ENCODE measurements at places on chromosomes 4 and X. TPM values are rescaled to one million over a fixed set of nuclear protein-coding genes. Genes with fewer than 3 reads are reported as not detected.

- H3K4me1 ChIP-seq: no peaks in the 10 kb centered on the region
- no peak overlapping the region for H3K4me3 ChIP-seq
- no peaks in the 10 kb centered on the region for H3K36me3 ChIP-seq
- H3K27me3 ChIP-seq: no peaks in the 10 kb centered on the region
Measured at GRCh38 chr4:27040356-27040755, 179.7 kb downstream of the STIM2 start.

DNA sequence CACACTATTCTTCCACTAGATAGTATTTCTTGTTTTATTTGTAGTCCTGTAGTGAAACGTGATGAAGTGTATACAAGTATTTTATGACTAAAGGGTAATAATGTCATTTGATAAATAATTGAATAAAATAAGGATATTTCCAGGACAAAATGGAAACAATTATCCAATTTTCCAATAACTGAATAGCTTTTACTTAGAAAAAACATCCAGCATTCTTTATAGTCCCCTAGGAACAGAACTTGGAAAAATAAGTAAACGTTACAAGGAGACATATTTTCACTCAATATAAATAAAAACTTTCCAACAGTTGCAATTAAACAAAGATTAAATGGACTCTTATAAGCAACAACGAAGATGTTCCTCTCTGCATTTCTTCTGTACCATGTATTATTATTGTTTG lies 566.0 kb downstream of the TMA16 start:
- no peak overlapping the region for H3K4me3 ChIP-seq

DNA sequence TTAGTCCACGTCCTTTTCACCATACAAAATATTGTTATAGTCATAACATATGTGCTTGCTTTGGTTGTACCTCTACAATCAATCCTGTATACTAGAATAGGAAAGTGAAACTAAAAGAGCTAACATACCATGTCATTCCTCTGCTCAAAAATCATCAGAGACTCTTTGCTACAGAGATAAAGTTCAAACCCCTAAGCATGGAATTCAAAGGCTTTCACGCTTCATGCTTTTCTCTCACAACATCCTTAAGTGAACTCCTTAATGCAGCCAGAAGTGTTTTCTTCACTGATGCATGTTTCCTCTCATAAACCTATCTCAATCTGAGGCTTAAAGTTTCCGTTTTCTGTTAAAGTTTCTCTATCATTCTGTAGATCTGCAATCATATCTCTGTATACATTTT lies 744.6 kb upstream of the IGFBP7 start:
- no peaks in the 10 kb centered on the region for H3K27me3 ChIP-seq
- no peak overlapping the region for H3K4me3 ChIP-seq
- H3K36me3 ChIP-seq: no peaks in the 10 kb centered on the region
- no peak for DNase-seq
- H3K4me1 ChIP-seq: no peaks in the 10 kb centered on the region

The CT83 gene
- total RNA-seq: not detected

DNA sequence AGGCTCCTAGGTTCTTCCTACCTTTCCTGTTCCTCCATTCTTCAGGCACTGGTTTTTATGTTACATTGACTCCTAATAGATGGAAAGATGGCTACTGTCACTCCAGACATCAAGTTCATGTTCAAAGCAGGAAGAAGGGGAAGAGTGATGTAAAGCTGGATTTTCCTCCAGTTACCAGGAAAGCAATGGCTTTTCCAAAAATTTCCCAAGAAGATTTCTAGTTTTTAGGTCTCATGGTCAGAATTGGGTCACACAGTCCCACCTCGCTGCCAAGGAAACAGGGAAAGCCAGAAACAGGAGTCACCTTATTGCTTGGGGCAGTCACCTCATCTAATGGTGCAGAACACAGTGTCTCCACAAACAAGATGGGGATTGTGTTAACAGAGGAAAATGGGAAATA lies 21.5 kb downstream of the RXFP1 start:
- H3K4me1 ChIP-seq: no peaks in the 10 kb centered on the region
- H3K27me3 ChIP-seq: no peaks in the 10 kb centered on the region
- H3K4me3 ChIP-seq: no peak overlapping the region
- H3K27ac ChIP-seq: no peak overlapping the region
- DNase-seq: no peak

The HSFX1 gene
- total RNA-seq: 0.35 TPM

- no peaks in the 10 kb centered on the region for H3K36me3 ChIP-seq
- no peaks in the 10 kb centered on the region for H3K4me1 ChIP-seq
- H3K4me3 ChIP-seq: no peak overlapping the region
Measured at GRCh38 chr4:1575418-1576303, 108.5 kb downstream of the FAM53A start.

- H3K36me3 ChIP-seq: no peaks in the 10 kb centered on the region
- no peak for DNase-seq
- no peaks in the 10 kb centered on the region for H3K4me1 ChIP-seq
- H3K27ac ChIP-seq: no peak overlapping the region
Measured at GRCh38 chr4:61407642-61408618, 207.8 kb downstream of the ADGRL3 start.

DNA sequence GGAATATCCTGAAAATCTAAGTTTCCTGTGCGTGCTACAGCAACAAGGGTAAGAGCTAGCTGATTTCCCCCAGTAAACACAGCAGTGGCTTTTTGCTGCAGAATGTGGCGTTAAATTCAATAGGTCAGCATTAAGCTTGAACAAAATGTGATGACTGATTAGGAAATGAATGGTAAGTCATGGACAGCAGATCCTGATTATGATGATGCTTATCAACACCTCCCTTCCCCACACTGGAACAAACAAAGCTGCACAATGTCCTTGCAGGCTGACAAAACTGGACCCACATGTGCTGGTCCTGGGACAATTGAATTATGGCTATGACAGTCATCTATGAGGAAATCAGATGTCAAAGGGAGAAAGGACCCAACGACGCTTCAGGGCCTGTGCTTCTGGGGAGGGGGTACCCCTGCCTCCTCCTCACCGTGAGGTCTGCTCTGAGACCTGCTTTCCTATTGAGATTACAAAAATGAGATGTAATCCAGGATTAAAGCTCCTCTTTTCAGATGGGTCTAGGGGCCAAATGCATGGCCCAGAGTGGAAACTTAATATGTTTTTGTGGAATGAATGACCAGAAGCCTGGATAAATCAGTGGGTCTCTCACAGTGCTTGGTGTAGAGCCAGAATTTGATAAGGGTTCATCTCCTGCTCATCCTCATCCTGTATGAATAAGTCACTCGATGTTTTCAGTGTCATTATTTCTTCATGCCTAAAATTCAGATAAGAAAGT lies 32.0 kb upstream of the BOD1L1 start:
- no peak for DNase-seq
- no peak overlapping the region for H3K4me3 ChIP-seq
- H3K27me3 ChIP-seq: no peaks in the 10 kb centered on the region
- no peaks in the 10 kb centered on the region for H3K36me3 ChIP-seq
- no peaks in the 10 kb centered on the region for H3K4me1 ChIP-seq

The PABPC5 gene
- total RNA-seq: not detected

The FABP2 gene
- not detected for total RNA-seq

DNA sequence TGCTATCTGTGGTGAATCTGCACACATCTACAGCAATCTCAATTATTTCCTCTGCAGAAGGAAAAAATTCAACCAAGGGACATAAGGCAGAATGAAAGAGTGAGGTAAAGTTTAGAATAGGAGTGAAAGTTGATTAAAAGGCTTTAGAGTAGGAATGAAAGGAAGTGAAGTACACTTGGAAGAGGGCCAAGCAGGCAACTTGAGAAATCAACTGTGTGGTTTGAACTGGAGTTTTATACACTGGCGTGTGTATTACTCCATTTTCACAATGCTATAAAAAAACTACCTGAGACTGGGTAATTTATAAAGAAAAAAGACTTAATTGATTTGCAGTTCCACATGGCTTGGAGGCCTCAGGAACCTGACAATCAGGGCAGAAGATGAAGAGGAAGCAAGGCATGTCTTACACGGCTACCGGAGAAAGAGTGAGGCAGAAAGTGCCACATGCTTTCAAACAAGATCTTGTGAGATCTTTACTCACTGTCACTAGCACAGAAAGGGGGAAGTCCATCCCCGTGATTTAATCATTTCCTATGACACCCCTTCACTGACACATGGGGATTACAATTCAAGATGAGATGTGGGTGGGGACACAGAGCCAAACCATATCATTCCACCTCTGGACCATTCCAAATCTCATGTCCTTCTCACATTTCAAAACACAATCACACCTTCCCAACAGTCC lies 234.8 kb downstream of the IL15 start:
- no peak for DNase-seq
- no peaks in the 10 kb centered on the region for H3K36me3 ChIP-seq
- no peak overlapping the region for H3K4me3 ChIP-seq
- H3K4me1 ChIP-seq: no peaks in the 10 kb centered on the region
- no peaks in the 10 kb centered on the region for H3K27me3 ChIP-seq

- peaks cover 37% of the 10 kb centered on the region for H3K4me1 ChIP-seq
- H3K36me3 ChIP-seq: no peaks in the 10 kb centered on the region
- H3K4me3 ChIP-seq: no peak overlapping the region
- no peak for DNase-seq
- no peaks in the 10 kb centered on the region for H3K27me3 ChIP-seq
- H3K27ac ChIP-seq: no peak overlapping the region
Measured at GRCh38 chr4:184322328-184323025, 104.8 kb upstream of the ENPP6 start.

The COL25A1 gene
- total RNA-seq: not detected

- no peak overlapping the region for H3K27ac ChIP-seq
- H3K36me3 ChIP-seq: no peaks in the 10 kb centered on the region
- no peak for DNase-seq
Measured at GRCh38 chr4:1060621-1061020, 49.2 kb downstream of the FGFRL1 start.

The KLHL13 gene
- total RNA-seq: 13.5 TPM

The SOX3 gene
- total RNA-seq: not detected

DNA sequence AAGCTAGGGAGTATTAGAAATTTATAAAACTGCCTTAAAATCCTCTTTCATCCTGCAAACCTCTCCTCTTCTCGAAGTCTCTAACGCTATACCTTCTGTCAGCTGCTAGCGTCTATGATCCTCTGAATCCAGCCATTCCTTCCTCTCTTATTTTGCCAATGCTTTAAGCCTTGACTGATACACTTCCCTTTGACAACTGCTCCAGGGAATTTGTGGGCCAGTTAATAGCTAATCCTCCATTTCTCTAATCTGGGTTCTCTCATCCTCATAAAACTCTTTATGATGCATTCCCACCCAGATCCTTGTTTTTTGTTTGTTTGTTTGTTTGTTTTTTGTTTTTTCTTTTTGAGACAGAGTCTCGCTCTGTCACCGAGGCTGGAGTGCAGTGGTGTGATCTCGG lies 293.6 kb upstream of the PUDP start:
- no peak overlapping the region for H3K27ac ChIP-seq
- no peak overlapping the region for H3K4me3 ChIP-seq
- H3K4me1 ChIP-seq: no peaks in the 10 kb centered on the region
- no peaks in the 10 kb centered on the region for H3K27me3 ChIP-seq
- no peaks in the 10 kb centered on the region for H3K36me3 ChIP-seq

DNA sequence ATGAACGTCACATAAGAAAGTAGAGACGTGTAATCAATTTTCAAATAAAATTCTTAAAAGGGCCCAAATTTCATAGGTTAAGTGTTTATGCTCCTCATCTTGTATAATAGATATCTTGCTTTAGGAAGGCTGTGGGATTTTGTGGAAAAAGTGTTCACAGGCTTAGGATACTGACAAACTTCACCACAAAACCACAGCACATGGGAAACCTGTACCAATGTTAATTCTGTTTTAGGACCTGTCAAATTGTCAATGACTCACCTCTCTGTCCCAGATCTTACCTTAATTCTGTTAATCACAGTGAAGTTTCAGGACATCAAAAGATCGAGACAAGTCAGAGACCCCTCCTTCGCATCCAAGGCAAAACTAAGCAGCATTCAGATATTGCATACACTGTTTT lies 24.2 kb downstream of the FGFBP1 start:
- no peaks in the 10 kb centered on the region for H3K27me3 ChIP-seq
- H3K27ac ChIP-seq: no peak overlapping the region
- H3K4me3 ChIP-seq: no peak overlapping the region

The PDCL2 gene
- not detected for total RNA-seq

The GPR173 gene
- total RNA-seq: 0.10 TPM

DNA sequence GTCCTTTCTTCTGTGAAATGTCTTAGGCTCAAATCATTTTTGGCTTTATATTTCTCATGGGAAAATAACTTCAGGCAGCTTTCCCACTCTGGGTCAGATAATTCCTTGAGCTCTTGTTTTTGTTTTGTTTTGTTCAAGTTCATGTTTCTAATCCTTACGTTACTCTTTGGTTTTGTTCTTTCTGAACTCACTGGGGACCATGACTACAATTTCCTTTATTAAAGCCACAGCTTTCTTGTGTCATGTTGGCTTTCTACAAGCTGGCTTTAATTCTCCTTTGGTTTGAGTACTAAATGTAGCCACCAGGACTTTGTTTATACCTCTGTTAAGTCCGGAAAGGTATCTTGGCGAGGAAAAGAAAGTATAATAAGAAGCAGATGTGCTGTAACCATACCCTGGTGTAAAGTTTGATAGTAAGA lies 30.8 kb upstream of the ANXA3 start:
- no peak overlapping the region for H3K4me3 ChIP-seq
- no peak for DNase-seq
- no peak overlapping the region for H3K27ac ChIP-seq
- H3K27me3 ChIP-seq: no peaks in the 10 kb centered on the region

DNA sequence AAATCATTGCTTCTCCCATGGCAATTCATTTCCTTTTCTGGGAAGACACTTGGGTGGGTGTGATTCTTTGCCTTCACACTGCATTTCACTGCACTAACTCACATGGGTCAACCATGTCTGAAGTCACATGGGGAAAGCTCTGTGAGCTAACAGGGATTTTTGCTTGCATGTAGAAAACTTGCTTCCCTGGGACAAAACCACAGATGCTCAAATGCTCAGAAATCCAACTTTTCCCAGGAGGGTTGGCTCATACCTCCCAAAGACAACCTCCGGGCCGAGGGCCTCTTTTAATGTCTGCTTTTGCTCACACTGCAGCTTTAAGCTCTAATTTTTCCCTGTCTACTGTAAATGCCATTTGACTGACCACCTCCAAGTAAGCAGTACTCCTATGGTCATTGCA lies 1695.2 kb downstream of the STIM2 start:
- H3K27ac ChIP-seq: no peak overlapping the region
- H3K27me3 ChIP-seq: no peaks in the 10 kb centered on the region
- H3K4me1 ChIP-seq: no peaks in the 10 kb centered on the region
- no peaks in the 10 kb centered on the region for H3K36me3 ChIP-seq
- no peak overlapping the region for H3K4me3 ChIP-seq

The SLC10A4 gene
- not detected for total RNA-seq

- H3K27ac ChIP-seq: no peak overlapping the region
- H3K36me3 ChIP-seq: no peaks in the 10 kb centered on the region
- DNase-seq: no peak
- no peak overlapping the region for H3K4me3 ChIP-seq
Measured at GRCh38 chr4:8087921-8088495, 70.6 kb downstream of the ABLIM2 start.
